ENCODE measurements at places on chromosomes 4 and X. TPM values are rescaled to one million over a fixed set of nuclear protein-coding genes. Genes with fewer than 3 reads are reported as not detected.

LRCH2 gene
- not detected for total RNA-seq

GRCh38 chr4:114026447-114026846 lies 47.0 kb upstream of the ARSJ start:
- DNase-seq = no peak

SUPT20HL1 gene
- total RNA-seq = not detected

GRCh38 chrX:110310896-110311295 lies 7.0 kb downstream of the AMMECR1 start:
- DNase-seq = peak; percentile 4
